ENCODE measurements at places on chromosomes 1 and 21.

DNA sequence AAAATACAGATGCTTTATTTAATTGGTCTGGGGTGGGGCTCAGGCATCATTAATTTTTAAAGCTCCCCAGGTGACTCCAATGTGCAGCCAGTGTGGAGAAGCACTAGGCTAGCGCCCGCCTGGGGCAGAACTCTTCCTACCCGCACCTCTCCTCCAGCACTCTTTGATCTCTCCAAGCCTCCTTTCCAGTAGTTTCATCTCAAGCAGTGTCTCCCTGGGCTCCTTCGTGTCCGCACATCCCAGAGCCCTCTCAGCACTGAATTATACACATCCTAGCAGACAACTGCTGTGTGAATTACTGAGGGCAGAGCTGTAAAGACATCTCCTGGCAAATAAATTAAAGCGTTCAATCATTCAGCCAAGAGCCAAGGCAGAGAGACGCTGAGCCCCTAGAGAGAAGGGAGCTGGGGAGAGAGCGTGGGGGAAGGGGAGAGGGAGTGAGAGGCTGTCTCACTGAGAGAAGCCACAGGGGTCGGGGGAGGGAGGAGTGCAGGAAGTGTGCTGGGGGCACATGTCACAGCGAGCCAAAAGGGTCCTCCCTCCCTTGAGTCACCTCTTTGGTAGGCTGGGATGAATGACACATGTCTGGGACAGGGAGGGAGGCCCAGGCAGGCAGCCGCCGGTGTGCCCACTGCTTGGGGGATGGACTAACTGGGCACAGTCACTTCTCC lies 21.0 kb upstream of the PARP1 start:
- no peak for DNase-seq

DNA sequence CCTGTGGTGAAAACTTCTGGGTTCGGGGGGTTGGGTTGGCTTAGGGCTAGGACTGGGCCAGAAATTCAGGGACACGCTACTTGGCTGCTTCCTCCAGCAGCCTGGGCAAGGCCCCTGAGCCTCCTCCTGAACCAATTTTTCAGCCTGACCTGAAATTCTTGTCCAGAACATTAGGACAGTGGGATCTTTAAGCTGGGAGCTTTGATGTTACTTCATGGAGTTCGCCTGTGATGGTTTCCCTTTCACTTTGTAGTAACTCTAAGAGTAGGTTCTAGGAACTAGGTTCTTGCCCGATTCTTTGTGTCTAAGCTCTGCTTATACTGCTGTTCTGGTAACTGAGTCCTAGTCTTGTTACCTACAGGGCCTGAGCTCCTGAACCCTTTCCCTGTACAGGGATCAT lies 75.3 kb downstream of the S1PR1 start:
- no peak for DNase-seq

- DNase-seq = no peak
Measured at GRCh38 chr1:159895836-159896545, 4.0 kb downstream of the CFAP45 start.

DNA sequence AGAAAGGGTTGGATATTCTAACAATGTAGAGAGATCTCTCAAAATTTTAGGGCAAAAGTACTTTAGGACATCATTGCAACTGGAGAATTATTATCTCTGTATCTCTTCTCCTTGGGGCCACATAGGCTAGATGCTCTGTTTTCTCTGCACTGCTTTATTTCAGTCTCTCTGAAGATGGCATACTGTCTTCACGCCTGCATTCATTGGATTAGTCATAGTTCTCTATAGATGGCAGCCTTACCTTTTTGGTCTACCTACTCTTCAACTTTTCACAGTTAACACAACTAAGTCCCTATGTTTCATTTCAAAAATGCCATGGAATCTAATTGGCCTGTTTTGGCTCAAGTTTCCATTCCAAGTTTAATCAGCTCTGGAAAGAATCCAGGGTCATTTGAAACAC lies 1623.3 kb upstream of the B3GALT2 start:
- DNase-seq = no peak

Measured in SHP77 (cell line).